ENCODE measurements at places on chromosomes 12 and 14. TPM values are rescaled to one million over a fixed set of nuclear protein-coding genes. Genes with fewer than 3 reads are reported as not detected.

IL22 gene
- 0.69 TPM for total RNA-seq

VDR gene
- total RNA-seq: 16.4 TPM

PTCSC3 gene
- total RNA-seq: not detected

PMEL gene
- not detected for total RNA-seq

CLEC4C gene
- total RNA-seq: not detected

NRXN3 gene
- total RNA-seq: not detected

GRIP1 gene
- 1.6 TPM for total RNA-seq

CAPRIN2 gene
- 12.6 TPM for total RNA-seq

CYP27B1 gene
- 1.9 TPM for total RNA-seq

MYF5 gene
- total RNA-seq: not detected

OASL gene
- total RNA-seq: 34.2 TPM

All from activated CD4-positive, alpha-beta T cell treated with anti-CD3 and anti-CD28 coated beads, Interleukin-2, amount 10 ng/mL, durations not matched to agents 7 days and 5 days (primary cell).